Activated naive CD8-positive, alpha-beta T cell treated with anti-CD3 and anti-CD28 coated beads, Interleukin-2, amount 50 U/mL, for 24 hours (primary cell): ENCODE measurements at places on chromosomes 4 and X.

- no peak for DNase-seq
Measured at GRCh38 chrX:46992070-46992469, 79.8 kb downstream of the JADE3 start.

DNA sequence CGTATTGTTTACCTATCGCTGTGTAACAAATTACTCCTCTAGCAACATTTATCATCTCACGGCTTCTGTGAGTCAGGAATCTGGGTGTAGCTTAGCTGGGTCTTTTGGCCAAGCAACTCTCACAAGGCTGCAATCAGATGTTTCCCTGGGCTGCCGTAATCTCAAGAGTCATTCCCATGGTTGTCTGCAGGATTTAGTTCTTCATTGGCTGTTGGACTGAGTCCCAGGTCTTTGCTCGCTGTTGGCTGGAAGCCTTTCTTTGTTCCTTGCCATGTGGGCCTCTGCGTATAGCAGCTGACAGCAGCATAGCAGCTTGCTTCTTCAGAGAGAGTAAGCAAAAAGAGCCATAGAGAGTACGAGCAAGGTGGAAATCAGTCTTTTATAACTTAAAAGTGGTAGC, 16.8 kb downstream of the POLR2B start:
- no peak for DNase-seq

GRCh38 chr4:184328022-184328736, 110.5 kb upstream of the ENPP6 start:
- peak; percentile 44 for DNase-seq

- no peak for DNase-seq
Measured at GRCh38 chrX:9048801-9049200, 14.9 kb upstream of the FAM9B start.

DNA sequence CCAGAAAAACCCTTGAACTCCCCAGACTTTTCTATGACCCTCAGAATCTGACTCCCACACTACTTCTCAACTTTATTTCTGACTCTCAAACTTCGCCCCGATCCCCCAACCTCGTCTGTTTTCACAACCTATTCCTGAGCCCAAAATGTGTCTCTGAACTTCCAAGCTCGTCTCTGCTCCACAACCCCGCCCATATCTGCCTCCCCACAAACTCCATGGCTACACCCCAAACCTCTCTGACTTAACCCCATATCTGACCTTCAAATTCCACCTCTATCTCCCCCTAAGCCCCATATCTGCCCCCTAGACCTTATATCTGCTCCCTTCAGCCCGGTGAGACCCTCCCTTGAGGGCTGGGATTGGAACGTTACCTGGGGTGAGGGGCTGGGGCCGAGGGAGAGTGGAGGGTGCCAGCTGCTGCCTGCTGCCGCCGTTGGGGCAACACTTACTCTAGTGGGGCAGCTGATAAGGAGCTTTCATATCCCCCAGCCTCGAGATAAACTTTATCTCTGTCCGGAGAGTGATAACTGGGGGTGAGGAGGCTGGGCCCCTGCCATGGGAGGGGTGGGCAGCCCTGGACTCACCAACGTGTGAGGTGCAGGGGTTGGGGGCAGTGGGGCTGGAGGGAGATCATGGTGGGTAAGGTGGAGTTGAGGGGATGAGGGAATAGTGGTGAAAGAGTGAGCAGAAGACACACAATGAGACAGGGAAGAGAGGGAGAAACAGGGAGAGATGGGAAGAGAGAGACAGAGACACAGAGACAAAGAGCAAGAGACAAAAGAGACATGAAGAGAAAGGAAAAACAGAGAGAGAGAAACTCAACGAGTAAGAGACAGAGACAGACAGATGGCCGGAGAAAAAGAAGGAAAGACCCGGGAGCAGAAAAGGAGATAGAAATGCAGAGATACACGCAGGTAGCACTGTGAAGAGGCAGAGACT, 1.4 kb downstream of the GATA1 start:
- no peak for DNase-seq

DNA sequence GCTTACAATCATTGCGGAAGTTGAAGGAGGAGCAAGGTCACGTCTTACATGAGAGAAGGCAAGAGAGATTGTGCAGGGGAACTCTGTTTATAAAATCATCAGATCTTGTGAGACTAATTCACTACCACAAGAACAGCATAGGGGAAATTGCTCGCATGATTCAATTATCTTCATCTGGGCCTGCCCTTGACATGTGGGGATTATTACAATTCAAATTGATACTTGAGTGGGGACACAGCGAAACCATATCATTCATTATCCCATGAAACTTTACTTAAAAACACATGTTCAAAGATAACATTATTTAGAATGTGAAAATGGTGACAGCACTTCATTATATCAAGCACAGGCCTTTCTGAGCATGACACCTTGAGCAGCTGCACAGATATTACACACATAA, 1087.8 kb downstream of the C4orf33 start:
- DNase-seq, result no peak

DNA sequence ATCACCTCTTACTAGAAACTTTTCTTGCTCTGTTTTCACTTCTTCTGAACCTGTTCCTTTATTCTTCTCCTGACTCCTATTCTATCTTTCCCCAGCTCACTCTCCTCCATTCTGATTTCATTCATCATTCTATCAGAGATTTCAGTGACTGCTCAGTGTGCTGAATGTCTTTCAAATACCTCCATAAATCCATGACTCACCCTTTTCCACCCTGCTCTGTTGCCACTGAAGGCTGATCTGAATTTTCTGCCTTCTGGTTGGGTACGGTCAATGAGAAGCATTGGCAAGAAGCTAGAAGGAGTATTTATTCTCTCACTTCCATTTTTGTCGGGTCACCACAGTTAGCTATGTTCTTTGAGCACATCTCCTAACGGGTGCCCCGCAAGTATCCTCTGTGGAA, 265.9 kb downstream of the CBLL2 start:
- no peak for DNase-seq
